ENCODE measurements at places on chromosomes 11 and 22.
A peak's percentile ranks its signal among the peaks of the same experiment; 100 is the strongest.

- no peak for DNase-seq
These were observed 23.2 kb downstream of the MED15 start for GRCh38 chr22:20530368-20531153.

DNA sequence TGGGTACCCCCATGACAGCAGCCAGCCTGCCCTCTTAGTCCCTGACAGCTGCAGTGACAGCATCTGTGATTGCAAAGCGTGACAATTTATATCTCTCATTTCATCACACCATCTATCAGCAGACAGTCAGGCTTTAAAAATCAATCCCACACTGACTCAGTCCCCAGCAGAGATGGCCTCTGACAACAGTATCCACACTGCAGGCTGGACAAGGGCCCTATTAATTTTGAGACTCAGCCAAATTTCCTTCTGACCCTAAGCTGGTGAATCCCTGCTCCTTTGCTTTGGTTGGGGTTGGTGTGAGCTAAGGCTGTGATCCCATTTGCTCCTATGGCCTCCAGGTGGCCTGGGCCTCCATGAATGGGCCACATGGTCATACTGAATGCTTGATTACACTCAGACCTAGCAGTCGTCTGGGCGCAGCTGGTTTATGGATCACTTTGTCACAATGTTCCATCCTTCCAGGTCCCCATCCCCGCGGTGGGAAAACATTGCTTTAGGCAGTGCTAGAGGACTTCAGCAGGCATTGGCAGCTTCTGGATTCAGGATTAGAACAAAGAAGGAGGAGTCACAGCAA is 68.2 kb upstream of the B3GAT1 start:
- DNase-seq: no peak

- no peak for DNase-seq
These were observed 3.2 kb downstream of the SEZ6L start for GRCh38 chr22:26172389-26172990.

DNA sequence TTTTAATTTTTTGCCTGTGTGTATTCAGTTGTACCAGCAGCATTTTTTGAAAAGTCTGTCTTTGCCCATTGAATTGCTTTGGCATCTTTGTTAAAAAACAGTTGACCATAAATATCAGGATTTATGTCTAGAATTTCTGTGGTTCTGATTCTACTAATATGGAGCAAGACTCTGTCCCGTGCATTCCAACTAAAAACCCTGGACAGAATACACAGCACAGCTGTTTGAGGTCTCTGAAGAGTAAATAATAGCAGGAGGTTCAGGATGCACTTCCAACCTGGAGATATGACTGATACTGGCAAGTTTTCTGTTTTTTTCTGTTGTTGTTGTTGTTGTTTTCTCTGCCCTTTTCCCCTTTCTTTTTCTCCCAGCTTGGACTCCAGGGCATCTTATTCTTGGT is 141.9 kb downstream of the TMEM135 start:
- DNase-seq: no peak

DNA sequence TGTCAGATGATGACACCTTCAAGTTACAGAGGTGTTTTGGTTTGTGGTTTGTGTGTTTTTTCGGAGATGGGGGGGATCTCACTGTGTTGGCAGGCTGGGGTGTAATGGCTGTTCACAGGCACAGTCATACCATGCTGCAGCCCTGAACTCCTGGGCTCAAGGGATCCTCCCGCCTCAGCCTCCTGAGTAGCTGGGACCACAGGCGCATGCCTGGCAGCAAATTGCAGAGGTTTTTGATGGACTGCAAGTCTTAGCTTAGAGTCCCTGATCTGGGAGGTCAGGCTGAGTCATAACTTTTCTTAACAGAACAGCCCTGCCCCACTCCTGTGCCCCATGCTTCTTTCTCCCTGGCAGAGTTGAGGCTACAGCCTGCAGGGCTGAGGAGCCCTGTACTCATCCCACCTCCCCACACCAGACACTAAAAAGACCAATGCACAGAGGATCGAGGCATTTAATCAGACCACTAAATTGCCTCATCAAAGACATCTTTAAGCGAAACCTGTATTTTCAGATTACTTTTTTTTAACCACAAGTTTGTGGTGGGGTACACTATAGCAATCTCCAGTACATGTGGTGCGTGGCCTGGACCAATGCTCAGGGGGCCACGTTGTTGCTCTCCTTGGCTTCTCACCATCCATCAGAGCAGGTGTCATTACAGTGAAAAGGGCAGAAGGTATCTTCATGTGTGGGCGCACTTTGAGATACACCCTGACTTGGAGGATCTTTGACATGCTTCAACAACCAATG is 17.1 kb upstream of the ADORA2A start:
- DNase-seq: peak; percentile 32

- no peak for DNase-seq
These were observed 53.7 kb downstream of the UBASH3B start for GRCh38 chr11:122709039-122709760.

DNA sequence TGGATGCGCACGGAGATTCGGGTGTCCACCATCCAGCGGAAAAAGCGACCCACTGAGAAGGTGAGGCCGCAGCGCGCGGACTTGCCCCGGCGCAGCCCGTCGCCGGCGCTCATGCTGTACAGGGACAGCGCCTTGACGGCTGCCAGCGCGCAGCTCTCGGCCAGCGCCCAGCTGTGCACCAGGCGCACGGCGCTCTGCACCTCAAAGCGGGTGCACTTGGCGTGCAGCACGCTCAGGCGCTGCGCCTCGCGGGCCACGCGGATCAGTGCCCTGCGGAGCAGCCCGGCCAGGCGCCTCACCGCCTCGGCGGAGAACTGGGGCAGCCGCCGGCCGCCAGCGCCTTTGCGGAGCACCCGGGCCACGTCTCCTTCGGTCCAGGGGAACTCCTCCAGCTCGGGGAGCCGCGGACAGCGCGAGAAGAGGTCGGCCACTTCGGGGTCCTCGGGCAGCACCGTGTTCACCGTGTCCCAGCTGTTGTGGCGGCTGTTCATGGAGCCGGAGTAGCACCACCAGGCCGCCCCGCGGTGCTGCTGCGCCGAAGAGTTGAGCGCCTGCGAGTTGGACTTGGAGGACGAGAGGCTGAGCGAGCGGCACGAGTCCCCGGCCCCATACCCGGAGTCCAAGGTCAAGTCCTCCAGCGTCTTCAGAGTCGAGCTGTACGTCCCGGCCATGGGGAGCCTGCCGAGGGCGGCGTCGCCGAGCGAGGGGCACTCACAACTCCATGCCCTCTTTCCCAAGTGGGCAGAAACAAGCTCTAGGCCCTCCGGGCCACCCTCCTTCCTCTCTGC is 703 bp downstream of the ABTB2 start:
- peak; percentile 53 for DNase-seq

DNA sequence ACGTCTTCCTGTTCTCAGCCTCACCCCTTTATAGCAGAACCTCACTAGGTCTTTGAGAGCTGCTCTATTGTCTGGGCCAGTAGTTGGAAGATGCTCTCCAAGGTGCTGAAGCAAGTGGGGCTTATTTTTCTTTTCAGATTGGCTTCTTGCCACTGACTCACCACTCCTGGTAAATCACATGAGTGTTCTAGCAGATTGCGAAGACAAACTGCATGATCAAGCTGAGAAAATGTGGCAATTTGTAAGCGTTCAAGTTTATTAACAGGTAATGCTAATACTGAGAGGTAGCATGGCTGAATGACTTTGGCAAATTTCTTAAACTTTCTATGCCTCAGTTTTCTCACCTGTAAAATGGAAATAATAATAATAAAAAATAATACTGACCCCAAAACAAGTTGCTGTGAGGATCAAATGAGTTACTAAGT is 59.2 kb downstream of the CACNG2 start:
- DNase-seq: no peak

DNA sequence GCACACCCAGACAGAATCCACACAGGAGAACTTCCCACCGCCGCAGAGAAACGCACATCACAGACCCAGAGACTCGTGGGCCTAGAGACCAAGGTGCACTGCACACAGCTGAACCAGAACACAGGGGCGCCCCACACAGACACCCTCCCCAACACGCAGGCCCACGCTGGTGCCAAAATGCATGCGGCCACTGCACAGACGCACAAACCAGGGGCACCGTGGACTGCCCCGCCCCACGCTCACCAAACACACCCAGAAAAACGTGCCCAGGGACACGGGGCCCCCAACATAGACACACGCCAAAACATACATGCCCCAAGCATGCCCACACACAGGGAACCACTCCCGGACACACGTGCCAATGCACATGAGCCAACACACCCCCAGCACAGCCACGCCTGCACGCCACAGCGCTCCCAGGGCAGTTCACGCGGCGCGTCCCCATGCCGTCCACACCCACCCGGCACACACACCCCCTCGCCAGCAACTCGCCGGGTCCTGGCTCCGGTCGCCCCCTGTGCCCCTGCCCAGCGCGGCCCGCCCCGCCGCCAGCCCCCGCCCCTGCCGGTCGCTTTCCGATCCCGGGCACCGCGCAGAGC is 7.8 kb downstream of the ELFN2 start:
- DNase-seq: no peak

GRCh38 chr22:50320671-50321325 is 6.0 kb downstream of the DENND6B start:
- DNase-seq: no peak

DNA sequence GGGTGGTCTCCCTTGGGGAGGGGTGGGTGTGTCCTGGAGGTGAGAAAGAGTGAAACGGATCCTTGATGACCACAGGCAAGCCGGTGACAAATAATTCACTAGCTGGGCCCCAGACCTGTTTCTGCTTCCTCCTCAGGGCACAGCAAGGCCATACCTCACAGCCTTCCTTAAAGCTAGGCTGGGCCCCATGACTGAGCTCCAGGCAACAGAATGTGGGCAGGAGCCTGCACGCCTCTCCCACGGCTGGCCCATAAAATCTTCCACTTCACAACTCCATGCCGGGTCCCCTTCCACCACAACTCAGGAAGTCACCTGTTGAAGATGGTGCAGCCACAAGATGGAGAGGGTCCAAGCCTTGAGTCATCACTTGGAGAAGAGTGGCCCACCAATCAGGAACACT is 23.9 kb downstream of the SLC22A12 start:
- DNase-seq: no peak

DNA sequence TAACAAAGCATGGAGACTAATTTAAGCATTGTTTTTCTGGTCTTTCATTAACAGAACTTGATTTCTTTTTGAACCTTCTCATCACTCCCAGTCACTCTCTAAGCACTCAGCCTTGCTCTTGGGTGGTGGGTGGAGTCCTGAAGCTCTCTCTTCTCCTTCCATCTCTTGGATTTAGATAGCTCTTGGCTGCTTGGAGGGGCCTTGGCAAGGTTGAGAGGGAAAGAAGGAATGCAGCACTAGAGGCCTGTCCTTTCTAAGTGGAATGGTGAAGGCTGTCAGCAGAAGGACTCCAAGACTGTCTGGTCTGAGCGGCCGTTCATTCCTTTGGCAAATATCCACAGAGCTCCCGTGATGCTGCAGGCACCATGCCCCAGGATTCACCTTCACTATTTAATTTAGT is 168.6 kb upstream of the E2F8 start:
- DNase-seq: no peak

GRCh38 chr11:84824624-84825023 is 802.5 kb downstream of the DLG2 start:
- no peak for DNase-seq

DNA sequence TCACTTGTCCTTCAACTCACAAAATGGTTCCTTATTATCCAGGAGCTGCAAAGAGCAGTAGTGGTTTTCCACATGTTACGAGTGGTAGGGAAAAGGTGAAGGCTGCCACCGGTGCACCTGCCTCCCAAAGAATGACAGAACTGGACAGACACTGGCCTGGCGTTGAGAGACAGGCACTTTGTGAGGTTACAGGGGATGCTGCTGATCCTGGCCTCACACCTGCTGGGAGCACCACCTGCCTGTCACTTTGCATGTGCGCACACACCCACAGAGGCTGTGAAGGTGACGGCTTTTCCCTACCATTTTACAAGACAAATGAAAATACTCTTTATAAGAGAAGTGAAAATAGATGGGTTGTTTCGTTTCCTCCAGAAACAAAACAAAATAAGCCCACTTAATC is 175.3 kb upstream of the B3GAT1 start:
- no peak for DNase-seq

DNA sequence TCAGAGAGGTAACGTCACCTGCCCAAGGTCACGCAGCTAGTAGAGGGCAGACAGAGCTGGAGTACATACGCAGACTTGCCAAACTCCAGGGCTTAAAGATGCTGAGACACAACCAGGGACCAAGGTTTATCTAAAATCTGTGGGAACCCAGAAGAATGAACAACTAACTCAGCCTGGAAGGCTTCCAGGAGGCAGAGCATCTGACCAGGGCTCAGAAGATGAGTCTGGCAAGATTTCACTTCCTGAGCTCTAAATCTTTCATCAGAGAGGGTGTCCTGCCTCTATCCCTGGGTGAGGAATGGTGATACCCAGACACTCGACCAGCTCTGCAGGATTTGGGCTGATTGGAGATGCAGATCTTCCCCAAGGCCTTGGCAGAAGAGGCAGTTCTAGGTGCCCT is 9.1 kb downstream of the GAL3ST1 start:
- no peak for DNase-seq

DNA sequence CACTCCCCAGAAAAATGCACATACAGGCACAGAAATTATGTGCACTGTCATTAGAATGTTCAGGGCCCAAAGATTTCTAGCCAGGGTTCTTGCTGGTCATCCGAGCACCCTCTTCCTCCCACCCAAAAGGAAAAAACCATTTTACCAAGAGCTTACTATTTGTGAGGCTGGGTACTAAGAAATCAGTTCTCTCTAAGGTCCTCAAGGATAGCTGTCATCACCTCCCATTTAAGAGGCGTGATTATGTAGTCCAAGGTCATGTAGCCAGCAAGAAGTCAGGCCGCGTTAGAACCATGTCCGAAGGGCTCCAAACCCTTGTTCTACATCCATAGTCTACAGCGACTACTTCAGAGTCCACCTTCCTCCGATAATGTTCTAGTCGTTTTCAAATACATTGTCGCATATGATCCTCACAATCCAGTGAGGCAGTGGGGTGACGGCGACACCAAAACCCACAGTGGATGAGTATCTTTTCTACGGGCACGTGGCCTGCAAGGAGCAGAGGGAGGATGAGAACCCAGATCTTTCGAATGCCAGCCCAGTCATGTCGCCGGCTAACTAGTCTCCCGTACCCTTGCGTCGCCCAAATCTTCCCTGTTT is 634 bp downstream of the TIMM8B start:
- no peak for DNase-seq

DNA sequence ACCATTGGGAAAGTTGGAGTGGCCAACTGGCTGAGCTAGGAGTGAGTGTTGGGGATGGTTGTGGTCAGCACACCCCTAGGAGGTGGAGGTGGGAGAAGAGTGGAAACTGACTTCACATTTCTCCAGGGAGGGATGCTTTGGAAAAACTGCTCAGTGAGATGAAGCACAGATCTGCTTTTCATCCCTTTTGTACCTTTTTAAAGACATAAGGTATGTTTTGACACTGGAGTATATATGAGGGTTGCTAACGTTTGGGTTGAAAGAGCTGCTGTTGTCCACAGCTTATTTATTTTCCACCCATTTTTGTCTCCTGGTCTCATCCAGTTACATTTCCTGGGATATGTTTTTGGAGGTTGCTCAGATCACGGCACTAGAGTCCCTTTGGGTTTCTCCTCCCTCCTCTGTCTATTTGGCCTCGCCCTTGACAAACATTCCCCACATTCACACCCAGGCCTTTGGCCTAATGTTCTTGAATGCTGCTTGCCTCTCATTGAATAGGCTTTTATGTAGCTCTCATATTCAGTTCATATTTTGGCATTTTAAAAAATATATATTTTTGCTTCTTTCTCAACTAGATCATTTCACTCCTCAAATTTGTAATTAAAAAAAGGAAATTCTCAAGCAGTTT is 8.3 kb downstream of the SREBF2 start:
- DNase-seq: no peak
